ENCODE measurements at places on chromosomes 3 and 15.

GRCh38 chr3:61688307-61688984 is 127.1 kb downstream of the PTPRG start:
- no peak for DNase-seq

- no peak for DNase-seq
Measured at GRCh38 chr3:196700801-196701200, 11.2 kb downstream of the CEP19 start.

- DNase-seq, result no peak
Measured at GRCh38 chr3:170491901-170492300, 73.2 kb downstream of the CLDN11 start.

- DNase-seq, result no peak
Measured at GRCh38 chr3:44321335-44321734, 17.2 kb upstream of the TCAIM start.

- DNase-seq, result no peak
Measured at GRCh38 chr3:157566596-157566995, 63.4 kb upstream of the VEPH1 start.

DNA sequence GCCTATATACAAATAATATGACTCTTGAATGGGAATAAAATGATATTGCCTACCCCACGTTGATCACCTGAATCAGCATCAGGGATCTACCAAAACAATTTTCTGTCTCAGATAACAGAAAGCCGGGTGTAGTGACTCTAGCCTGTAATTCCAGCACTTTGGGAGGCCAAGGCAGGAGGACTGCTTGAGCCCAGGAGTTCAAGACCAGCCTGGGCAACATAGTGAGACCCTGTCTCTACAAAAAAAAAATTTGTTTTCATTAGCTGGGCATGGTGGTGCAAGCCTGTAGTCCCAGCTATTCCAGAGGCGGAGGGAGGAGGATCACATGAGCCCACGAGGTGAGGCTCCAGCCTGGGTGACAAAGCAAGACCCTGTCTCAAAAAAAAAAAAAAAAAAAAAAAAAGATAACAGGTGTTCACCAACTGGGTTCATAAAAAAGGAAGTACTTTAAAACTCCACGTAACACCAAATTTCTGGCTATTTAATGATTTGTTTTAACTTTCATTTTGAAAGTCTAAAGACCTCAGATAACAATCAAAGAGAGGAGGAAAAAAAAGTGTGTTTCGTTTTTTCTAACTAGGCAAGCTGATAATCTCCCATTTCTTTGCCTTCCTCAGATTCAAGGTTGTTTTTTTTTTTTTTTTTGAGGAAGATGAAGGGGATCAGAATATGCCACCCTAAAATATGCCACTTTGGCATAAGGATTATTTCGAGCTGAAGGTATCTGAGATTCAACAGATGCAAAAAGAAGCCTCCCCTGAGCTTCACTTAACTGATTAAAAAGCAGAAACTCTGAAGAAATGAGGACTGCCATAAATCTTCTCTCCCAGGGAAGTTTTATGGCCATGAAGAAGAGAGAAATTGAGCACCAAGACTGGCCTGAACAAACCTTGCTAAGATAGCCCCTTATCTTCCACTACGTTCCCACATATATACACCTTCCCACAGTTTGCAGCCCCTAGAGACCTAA is 44.1 kb downstream of the TRANK1 start:
- DNase-seq, result no peak

DNA sequence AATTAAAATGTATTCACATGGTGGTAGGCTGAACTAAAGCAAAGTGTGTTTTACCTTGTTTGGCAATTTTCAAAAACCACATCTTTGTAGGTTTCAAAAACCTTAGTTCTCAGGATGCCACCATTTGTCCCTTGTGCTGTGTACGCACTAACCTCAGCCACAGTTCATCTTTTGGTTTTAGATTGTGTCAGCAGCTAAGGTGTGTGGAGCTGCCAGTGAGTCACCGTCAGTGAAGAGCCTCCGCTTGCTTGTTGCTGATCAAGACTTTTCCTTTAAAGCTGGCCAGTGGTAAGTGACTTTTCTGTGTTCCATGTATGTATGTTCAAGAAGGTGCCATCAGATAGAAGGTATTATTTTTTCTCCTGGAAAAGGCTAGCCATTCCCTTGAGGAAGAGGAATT is 21.1 kb downstream of the OXNAD1 start:
- DNase-seq, result no peak

DNA sequence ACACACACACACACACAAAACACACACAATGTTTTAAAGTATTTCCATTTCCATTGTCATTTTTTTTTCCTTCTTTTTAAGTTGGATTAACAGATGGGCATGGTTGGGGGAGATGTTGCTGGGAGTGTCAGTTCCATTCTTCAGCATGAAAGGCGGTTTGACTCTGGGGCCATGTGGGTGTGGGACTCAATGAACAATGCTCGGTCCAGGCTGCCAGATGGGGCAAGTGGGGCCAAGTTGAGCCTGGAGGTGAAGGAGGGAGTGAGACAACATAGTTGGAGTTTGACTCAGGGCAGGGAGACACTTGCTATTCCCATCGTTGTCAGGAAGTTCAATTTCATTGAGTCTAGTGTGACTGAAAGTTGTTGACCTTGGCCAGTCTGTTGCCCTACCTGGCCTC is 125.3 kb downstream of the TLE3 start:
- no peak for DNase-seq

DNA sequence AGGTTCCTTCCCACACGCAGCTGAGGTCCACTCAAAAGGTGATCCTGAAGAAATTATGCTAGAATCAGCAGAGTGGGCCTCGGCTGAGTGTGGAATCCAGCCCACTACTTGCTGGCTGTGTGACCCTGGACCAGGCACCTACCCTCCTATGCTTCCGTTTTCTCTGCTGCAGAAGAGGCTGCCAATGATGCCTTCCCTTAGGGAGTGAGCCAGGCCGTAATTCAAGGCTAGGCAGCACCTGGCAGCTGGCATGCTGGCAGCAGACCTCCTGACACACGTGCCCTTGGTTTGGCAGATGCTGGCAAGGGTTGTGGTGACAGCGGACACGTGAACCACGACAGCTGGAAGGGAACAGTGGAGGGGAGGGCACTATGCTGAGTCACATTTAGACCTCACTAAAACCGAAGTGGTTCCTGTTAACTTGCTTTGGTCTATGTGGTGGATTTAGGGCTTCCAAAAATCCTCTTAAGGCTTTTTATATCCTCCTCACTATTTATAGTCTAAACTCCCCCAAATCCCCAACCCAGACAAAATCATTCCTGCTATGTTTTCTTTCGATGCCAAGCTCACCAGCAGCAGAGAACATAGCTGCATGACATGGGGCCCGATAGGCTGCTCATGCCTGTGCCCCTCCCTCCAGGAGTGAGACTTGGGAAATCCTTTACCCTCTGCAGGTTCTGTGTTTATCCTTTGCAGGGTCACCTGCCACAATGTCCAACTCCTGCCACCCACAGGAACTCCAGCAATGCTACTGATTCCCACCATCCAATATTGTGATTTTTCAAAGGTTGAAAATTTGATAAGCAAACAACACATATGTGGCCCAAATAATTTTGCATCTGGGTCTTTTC is 10.6 kb upstream of the PCSK6 start:
- DNase-seq, result no peak

DNA sequence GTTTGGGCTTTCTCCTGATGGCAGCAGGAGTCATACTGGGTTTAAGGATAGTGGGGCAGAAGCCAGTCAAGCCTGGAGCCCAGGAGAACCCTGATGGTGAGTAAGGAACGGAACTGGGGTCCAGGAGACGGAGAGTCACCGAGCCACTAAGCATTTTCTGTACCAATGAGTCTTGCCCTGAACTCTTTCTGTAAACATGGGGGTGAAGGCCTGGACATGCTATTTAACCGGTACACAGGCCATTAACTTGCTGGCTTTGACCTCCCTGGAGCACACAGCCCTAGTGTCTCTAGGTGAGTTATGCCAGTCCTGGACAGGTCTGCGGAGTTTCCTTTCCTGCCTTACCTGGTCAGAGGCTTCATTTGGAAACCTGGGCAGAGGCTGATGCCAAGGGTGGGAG is 3.9 kb downstream of the SLC6A6 start:
- no peak for DNase-seq

DNA sequence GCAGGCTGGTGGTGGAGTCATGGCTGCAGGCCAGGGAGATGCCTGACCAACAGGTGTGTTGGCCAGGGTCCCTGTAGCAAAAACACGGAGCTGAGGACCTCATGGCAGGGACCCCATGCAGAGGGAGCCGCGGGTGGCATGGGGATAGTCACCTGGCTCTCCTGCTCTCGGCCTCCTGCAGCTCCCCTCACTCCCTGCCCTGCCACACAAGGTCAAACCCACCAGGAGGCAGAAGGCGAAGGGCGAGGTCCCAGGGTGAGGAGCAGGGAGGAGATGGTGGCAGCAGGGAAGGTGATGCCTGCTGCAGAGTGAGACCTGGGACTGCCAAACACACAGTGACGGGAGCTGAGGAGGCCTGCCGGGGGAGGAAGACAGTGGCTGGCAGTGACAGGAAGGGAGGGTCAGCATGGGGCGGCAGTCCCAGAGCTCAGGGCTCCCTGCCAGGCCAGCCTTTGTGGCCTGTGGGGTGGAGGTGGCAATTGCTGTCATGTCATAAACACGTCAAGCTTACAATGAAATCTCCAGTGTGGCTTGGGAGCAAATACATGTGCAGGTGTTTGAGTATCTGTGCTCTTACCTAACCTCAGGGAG is 144.3 kb downstream of the TJP1 start:
- DNase-seq, result no peak

GRCh38 chr3:115098354-115099073 is 48.6 kb downstream of the ZBTB20 start:
- DNase-seq, result no peak

GRCh38 chr15:92683511-92683834 is 27.9 kb upstream of the FAM174B start:
- no peak for DNase-seq

DNA sequence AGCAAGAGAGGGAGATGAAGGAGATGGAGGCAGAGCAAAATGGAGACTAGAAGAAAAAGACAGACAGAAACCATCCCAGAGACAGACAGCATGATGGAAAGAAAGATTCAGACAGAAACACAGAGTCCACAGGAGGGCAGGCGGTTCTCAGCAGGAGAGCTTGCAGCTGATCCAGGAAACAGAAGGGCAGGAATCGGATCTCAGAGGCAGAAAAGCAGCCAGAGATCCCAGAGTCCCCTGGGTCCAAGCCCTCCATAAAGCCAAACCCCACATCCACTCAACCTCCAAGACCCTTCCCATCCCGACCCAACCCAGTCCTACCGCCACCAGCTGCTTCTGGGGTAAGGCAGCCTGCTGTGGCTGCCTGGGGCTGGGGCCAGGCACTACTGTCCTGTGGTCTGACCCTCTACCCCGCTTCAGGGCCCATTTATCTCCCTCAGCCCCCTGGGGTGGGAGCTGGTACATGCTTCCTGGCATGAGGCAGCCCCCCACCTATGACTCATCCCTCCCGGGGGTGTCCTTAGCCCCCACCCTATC is at the start of gene UCN2:
TSS of gene UCN2 (minus strand) at position 400 of the 537 bp plus-strand sequence. CDS start 657 bp downstream, outside the sequence.
- DNase-seq, result no peak
